ENCODE measurements at places on chromosomes 7 and 10. TPM values are rescaled to one million over a fixed set of nuclear protein-coding genes. Genes with fewer than 3 reads are reported as not detected.

- peaks cover 8% of the 10 kb centered on the region for H3K36me3 ChIP-seq
- no peak for DNase-seq
- no peaks in the 10 kb centered on the region for H3K27me3 ChIP-seq
- peaks cover 49% of the 10 kb centered on the region for H3K4me1 ChIP-seq
Observed at GRCh38 chr10:59877191-59877671, 29.1 kb downstream of the CCDC6 start.

DNA sequence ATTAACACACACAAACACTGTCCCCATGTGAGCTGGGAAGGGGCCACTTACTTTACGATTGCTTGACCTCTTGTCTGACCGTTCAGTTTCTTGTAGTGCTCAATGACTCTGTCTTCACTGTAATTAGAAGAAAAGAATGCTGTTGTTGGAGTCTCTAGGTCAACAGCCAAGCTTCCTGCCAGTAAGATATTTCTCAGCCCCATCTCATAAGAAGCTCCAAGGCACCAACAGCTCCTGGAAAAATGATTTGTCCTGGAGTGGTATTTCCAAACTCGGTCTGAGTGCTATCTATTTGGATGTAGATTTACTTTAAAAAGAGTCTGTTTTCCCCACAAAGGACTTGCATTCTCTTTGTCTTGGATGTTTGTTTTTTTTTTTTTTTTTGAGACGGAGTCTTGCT, 153.7 kb downstream of the PRPF18 start:
- H3K27ac ChIP-seq = no peak overlapping the region
- H3K4me3 ChIP-seq = no peak overlapping the region
- no peak for DNase-seq
- H3K27me3 ChIP-seq = peaks cover 17% of the 10 kb centered on the region
- H3K4me1 ChIP-seq = peaks cover 12% of the 10 kb centered on the region

ZNF467 gene
- total RNA-seq = 1.0 TPM

LDB3 gene
- total RNA-seq = not detected

- no peaks in the 10 kb centered on the region for H3K36me3 ChIP-seq
- H3K27ac ChIP-seq = no peak overlapping the region
- DNase-seq = no peak
- H3K4me3 ChIP-seq = no peak overlapping the region
- peaks cover 10% of the 10 kb centered on the region for H3K27me3 ChIP-seq
- no peaks in the 10 kb centered on the region for H3K4me1 ChIP-seq
Observed at GRCh38 chr7:29861884-29862283, 55.6 kb downstream of the WIPF3 start.

GRCh38 chr7:27105301-27106031, 3.0 kb upstream of the HOXA2 start:
- no peak overlapping the region for H3K27ac ChIP-seq
- H3K4me3 ChIP-seq = no peak overlapping the region
- H3K36me3 ChIP-seq = peaks cover 2% of the 10 kb centered on the region
- no peak for DNase-seq

DNA sequence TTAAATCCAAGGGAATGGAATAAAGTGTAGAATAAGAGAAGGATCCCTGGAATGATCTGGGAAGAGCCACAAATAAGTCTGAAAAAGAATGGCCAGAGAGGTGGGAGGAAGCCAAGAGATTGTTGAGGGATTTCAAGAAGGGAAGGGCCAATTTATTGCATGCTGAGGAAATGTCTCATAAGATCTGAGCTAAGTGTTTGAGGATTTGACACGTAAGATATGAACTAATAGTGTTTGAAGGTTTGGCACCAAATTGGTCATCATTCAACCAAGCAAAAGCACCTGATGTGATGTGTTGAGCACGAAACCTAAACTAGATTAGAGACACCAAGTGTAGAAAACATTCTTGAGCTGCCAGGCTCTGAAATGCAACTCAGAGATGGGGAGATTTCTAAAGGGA, 97.9 kb downstream of the TSPAN12 start:
- H3K27me3 ChIP-seq = no peaks in the 10 kb centered on the region
- DNase-seq = no peak
- no peak overlapping the region for H3K27ac ChIP-seq
- H3K36me3 ChIP-seq = no peaks in the 10 kb centered on the region

GRCh38 chr7:95974108-95974507, 201.8 kb downstream of the DYNC1I1 start:
- H3K27me3 ChIP-seq = peaks cover 2% of the 10 kb centered on the region
- DNase-seq = no peak
- H3K36me3 ChIP-seq = no peaks in the 10 kb centered on the region
- no peak overlapping the region for H3K4me3 ChIP-seq
- H3K27ac ChIP-seq = no peak overlapping the region

RHOBTB1 gene
- total RNA-seq = not detected

DNA sequence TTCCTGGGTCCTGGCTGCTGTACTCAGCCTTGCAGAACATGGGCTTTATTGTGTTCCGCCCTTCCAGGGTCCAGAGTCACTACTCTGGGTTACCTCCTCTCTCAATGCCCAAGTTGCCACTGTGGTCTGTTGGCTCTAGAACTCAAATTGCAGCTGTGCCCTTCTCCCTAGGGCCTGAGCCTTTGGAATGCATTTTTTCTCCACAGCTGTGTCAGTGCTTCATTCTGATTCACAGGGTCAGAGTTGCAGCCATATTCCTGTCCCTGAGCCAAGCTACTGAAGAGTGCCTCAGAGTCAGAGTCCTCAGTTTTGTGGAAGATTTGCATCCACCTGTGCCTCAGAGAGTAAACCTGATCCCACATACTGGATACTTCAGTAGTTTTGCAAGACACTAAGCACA, 167.5 kb downstream of the ITGB1 start:
- no peak overlapping the region for H3K4me3 ChIP-seq
- H3K4me1 ChIP-seq = no peaks in the 10 kb centered on the region
- H3K27me3 ChIP-seq = no peaks in the 10 kb centered on the region
- H3K36me3 ChIP-seq = peaks cover 2% of the 10 kb centered on the region
- DNase-seq = no peak

DNA sequence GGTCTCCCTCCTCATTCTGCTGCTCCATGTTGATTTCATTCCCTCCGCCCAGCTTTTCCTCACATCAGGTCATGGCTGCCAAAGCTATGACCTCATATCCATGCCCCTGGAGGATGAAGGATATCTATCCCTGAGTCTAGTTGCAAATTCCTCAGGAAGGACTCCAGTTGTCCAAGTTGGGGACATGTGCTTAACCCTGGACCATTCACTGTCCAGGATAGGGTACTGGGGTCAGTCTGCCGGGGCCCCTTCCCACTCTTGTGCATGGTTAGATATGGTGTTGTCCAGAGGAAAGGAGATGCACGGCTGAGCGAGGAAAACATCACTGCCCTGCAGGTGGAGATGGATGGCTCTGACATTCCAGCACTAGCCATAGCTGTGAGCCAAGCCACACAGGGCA, 51.9 kb upstream of the COMTD1 start:
- no peaks in the 10 kb centered on the region for H3K4me1 ChIP-seq
- no peak overlapping the region for H3K27ac ChIP-seq
- no peak overlapping the region for H3K4me3 ChIP-seq
- no peak for DNase-seq
- peaks cover 34% of the 10 kb centered on the region for H3K27me3 ChIP-seq
